ENCODE measurements at places on chromosomes 2 and 18.

- DNase-seq: no peak
These were observed 26.3 kb downstream of the FN1 start for GRCh38 chr2:215409331-215410127.

DNA sequence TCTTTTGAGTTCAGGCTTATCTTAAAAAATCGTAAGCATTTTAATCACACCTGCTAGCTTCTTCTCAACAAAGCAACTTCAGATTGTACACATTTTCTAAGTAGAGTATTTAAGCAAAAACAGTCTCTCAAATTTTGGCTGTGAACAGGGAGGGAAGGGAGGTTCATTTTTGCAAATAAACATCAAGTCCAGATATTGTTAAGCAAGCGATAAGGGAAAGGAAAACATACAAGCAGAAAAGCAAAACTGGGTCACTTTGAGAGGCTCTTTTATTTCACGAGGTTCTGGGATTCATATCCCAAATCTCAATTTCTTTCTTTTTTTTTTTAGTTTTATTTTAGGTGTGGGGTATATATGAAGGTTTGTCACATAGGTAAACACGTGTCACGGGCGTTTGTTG lies 79.9 kb downstream of the SLC25A12 start:
- no peak for DNase-seq

DNA sequence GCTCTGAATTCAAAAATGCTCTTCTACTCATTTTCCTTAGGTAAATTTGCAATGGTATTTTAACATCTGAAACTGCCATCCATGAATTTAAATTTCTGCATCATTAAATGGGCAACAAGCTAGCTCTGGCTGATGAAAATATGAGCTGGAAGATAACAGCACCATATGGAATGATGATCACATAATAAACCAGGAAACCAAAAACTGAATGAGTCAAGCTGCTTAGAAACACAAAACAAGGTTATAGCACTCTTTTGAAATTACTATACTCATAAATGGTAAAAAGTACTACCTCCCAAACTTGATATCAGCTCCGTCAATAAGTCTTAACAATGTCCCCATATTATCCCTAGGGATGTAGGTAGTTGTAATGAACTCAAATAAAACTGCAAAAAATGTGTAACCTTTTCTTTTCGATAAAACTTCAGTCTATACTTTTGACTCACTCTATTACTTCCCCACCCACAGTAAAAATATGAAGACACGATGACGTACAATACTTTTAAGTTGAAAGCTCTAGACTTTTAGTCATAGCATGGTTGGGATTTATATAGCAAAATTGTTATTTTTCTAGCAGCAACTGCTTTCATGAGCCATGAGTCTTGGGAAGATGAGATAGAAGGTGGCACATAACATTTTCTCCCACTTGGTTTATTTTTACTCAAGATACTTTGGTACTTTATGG lies 396.7 kb downstream of the CDH2 start:
- DNase-seq: no peak

GRCh38 chr18:50268022-50268747 lies 1.9 kb upstream of the CFAP53 start:
- peak; percentile 69 for DNase-seq

DNA sequence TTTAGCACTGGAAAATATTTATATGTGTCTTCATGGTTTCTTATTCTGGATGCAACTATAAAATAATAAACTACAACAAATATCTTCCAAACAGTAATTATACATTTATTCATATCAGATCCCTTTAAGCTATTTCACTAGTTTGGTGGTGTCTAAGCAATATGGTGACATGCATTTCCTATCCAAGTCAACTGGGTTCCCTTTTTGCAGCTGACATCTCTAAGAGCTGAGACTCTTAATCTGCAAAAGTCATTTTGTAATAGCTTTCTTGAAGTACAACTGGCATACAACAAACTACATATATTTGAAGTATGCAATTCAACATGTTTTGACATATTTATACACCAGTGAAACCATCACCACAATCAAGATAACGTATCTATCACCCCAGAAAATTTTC lies 59.9 kb upstream of the SLC1A4 start:
- no peak for DNase-seq
